ENCODE measurements at places on chromosomes 13 and 19.

DNA sequence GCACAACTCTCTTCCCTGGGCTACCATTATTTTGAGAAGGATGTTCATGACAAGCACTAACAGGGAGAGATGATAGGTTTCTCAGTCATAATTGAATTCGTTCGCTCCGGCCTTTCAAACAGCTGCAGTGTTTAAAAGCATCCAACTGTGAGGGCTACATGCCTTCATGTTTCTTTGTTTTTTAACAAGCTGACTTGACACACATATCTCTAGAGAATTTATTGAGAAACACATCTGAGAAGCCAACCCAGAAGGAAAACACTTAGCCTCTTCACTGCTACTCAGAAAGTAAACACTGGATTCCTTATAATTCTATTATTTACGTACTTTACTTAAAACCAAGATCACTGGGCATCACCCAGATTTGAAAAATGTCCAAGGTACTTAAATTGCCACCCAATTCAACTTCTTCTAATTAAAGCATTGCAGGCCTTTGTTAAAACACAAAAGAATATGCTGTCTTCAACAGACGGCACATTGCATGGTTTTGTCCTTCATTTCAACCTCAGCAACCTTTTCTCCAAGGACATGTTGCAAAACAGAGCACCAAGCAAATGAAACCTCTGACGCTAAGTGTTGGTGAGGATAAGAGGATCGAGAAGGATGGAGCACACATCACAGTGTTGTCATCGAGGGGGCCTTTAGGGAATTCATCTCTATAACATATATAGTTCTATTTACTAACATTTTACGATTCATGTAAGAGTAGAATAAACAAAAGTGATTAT lies 75.8 kb downstream of the TBC1D4 start:
- DNase-seq, result no peak

GRCh38 chr13:51257187-51257586 lies 35.0 kb downstream of the FAM124A start:
- no peak for DNase-seq

- no peak for DNase-seq
Measured at GRCh38 chr13:113962975-113963374, 10.9 kb downstream of the C13orf46 start.

GRCh38 chr13:24161980-24162525 lies 1.5 kb downstream of the SPATA13 start:
- peak; percentile 56 for DNase-seq

- DNase-seq, result no peak
Measured at GRCh38 chr19:33261511-33262189, 36.0 kb upstream of the SLC7A10 start.

GRCh38 chr13:113952151-113952982 lies 21.5 kb downstream of the C13orf46 start:
- DNase-seq, result no peak

DNA sequence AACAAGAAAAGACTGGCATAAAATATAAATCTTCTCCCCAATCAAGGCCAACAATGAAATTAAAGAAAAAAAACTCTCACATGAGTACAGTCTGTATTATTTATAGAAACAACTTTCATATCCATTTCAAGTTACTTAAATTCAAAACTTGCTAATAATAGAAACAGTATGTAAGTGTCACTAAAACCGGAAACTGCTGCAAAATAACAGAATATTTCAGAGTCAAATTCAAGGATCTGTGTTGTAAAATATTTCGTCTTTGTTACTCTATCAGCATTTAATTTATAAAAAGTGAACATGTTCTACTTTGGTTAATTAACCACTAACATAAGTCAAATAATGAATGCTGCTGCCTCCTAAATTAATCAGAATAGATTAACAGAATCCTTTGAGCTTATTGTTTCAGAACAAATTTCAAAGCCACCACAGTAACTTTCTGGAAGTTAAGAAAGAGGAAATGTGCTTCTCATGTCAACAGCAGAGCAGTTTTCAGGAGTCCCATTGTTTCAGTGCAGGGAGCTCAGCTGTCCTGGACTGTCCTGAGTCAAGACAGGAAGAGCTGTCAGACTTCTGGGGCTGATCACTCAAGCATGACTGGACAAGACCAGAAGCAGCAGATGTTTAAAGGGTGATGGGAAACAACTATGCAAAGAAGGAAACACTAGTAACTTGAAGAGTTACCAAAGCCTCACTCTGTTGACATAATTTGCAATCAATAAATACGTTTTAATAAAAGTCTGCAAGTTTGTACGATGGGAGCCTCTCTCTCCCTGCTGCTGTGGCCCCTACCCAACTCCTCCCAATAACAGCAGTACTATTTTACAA lies 76.9 kb downstream of the FOXO1 start:
- DNase-seq, result no peak

DNA sequence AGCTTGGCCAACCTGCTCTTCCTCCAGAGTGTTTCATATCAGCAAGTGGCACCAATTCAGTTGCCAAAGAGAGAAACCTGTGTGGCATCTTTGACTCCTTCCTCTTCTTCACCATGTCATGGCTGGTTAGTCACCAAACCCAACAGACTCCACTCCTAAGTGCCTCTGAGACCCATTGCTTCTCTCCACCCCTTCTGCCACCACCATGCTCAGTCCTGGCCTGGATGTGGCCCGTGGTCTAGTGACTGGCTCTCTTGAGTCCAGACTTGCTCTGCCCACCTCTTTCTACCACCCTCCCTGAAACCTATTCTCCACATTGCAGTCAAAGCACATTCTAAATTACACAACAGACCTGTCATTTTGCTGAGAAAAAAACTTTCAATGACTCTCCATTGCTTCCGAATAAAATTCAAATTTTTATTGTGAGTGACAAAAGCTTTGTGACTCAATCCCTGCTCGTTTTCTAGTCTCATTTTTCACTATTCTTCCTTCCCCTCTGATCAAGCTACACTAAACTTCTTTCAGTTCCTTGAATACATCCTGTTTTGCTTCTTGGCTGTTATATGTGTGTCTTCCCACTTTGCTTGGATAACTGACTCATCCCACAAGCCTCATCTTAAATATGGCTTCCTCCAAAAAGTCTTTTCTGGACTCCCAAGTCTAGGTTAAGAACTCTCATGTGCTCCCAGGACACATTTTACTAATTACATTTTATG lies 12.0 kb upstream of the TNFSF11 start:
- DNase-seq, result no peak

GRCh38 chr13:37369616-37370015 lies 229.0 kb downstream of the POSTN start:
- no peak for DNase-seq

DNA sequence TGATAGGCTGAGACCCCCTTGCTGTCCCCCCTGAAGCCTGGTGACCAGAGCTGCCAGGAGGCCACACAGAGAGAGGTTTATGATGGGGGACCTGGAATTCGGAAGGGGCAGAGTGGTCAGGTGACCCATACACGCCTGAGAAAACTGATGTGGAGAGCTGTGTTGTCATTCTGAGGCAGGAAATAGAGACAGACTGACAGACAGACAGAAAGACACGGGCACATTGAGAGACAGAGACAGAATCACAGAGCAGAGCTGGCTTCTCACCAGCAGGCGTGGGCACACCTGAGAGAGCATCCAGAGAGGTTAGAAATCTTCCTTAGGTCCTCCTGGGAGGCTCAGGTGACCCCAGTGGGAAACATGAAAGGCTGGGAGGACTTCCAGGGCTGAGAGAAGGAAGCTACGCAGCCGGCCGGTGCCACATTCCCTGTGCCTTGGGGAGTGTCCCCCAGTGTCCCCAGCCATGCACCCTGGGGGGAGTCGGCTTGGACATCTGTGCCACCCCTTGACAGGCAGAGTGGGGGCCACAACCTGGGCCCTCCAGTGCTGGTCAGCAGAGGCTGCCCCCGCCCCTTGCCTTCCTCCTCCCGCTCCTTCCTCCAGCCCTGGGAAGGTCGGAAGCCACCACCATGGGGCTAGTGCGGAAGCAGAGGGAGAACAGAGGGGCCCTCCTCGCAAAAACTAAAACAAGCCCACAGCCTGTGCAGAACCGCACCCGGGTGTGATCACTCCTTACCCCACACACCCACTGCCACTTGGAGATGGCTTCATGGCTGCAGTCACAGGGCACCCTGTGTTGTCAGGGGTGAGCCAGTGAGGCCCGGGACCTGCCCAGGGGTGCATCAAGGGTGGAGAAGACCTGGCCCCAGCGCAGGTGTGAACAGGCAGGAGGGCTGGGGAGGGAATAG lies 2.2 kb downstream of the FFAR1 start:
- DNase-seq, result no peak

- peak; percentile 74 for DNase-seq
Measured at GRCh38 chr19:17555929-17556813, 722 bp downstream of the COLGALT1 start.

- DNase-seq, result no peak
Measured at GRCh38 chr13:48819899-48820298, 155.8 kb upstream of the FNDC3A start.

DNA sequence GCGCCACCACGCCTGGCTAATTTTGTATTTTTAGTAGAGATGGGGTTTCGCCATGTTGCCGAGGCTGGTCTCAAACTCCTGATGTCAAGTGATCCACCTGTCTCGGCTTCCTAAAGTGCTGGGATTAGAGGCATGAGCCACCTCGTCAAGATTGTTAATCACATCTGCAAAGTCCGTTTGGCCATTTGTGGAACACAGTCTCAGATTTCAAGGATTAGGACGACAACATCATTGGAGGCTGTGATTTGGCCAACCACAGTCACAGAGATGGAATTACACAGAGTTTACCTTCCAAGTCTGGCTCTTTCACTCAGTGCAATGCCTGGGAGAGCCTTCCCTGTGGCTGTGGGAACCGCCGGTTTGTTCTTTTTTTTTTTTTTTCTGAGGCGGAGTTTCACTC lies 17.8 kb downstream of the SULT2B1 start:
- DNase-seq, result no peak

- no peak for DNase-seq
Measured at GRCh38 chr19:13262450-13262849, 112.2 kb downstream of the IER2 start.

Data from body of pancreas (tissue), 4 donors.